K562 (cell line): ENCODE measurements at places on chromosomes 2 and 18. TPM values are rescaled to one million over a fixed set of nuclear protein-coding genes. Genes with fewer than 3 reads are reported as not detected.

Gene IL36RN
- not detected in 2 replicates for polyA plus RNA-seq

GRCh38 chr18:55501982-55502710 lies 85.8 kb downstream of the TCF4 start:
- no peak for DNase-seq

- no peak for DNase-seq
These were observed 159.0 kb downstream of the ZNF516 start for GRCh38 chr18:76335859-76336640.

DNA sequence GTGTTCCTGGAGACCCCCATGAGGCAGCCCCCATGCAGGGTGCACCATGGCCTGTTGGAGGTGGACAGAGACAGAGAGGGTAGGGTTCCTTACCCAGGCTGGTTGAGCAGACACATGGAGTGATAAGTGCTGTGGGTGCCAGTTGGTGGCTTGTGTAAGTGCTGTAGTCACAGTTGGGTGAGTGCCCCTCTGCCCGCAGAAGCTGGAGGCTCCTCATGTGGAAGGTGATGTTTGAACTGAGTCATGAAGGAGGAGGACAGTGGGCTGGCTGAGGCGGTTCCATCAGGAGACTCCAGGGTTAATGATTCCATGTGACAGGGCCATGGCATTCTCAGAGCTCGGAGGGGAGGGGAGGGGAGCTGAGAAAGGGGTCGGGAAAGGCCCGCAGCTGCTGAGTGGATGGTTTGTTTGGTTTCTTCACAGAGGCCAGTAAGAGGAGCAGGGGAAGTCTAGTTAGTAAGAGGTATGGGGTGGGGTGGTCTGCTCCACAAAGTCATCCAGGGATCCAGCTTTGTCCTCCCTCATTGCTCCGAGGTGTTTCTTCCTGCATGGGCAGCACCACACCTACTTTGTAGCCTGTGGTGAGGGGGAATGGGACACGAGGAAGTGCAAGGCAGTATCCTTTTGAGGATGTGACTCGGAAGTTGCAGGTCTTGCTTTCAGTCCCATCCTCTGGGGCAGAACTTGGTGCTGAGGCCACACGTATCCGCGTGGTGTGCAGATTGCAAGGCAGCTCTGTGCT lies 13.6 kb downstream of the IMPA2 start:
- no peak for DNase-seq

GRCh38 chr2:114032705-114033104 lies 142.8 kb downstream of the ACTR3 start:
- DNase-seq = no peak

GRCh38 chr2:52336951-52337350 lies 1305.0 kb upstream of the NRXN1 start:
- DNase-seq = no peak

DNA sequence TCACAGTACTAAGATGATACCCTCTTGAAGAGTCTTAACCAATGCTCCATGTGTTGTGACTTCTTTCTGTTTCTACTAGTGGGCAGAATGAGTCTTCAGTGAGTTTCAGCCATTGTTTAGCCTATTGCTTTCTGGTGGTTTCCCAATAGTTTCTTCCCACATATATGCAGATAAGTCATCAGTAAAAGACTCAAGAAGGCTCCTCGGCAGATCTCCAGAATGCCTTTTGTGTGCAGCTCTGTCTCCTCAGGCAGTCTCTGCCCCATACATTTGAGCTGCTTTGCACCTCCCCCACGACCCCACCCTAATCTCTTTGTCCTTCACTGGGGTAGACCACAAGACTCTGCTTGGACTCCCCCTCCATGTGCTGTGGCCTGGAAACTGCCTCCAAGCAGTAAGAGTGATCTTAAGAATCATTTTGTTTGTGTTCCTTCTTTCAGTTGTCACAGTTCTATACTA lies 71.6 kb upstream of the CHRNA1 start:
- DNase-seq = no peak

GRCh38 chr2:142870526-142870925 lies 6.9 kb upstream of the KYNU start:
- no peak for DNase-seq

DNA sequence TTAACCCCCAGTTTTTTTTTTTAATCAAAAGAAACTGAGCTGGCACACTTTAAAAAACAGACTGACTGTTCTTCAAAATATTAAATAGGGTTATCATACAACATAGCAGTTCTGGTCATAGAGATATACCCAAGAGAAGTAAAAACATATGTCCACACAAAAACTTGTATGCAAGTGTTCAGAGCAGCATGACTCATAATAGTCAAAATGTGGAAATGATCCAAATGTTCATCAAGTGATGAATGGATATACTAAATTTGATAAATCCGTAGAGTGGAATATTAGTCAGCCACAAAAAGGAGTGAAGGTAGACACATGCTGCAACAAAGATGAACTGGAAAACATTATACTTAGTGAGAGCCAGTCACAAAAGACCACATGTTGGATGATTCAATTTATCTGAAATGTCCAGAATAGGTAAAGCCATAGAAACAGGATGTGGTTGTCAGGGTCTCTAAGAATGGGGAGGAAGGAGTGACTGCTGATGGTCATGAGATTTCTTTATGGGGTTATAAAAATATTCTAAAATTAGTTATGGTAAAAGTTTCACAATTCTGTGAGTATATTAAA lies 5.1 kb downstream of the SMIM21 start:
- no peak for DNase-seq
